ENCODE measurements at places on chromosomes 13 and 19.
A peak's percentile ranks its signal among the peaks of the same experiment; 100 is the strongest.

DNA sequence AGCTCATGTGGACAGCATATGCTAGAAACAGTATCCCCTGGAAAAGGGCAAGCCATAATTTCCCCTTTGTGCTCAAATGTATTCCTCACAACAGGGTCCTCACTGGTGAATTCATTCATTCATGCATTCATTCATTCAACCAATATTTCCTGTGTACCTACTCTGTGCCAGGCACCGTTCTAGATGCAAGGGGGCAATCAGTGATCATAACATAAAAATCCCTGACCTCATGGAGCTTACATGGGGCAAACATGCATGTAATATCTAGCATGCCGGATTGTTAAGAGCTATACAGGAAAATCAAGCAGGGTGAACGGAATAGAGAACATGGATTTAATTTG is 2.6 kb downstream of the RANBP3 start:
- DNase-seq: no peak

DNA sequence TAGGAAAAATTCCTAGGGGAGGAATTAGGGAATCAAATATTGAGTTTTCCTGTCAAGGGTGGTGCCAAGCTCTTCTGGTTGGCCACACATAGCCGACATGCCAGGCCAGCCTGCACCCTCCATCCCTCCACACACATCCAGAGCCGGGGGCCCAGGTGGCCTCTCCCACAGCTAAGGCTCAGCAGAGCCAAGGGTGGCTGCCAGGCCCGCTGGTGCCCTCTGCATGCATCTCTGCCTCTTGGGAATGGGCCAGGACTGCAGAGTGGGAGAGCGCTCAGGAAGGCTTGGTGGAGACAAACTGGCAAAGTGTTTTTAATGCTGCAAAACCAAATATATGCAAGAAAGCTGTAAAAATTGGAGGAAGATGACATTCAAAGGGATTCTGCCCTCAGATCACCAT is 42.7 kb upstream of the GAS6 start:
- no peak for DNase-seq

- no peak for DNase-seq
Measured at GRCh38 chr13:72534951-72535640, 192.3 kb downstream of the MZT1 start.

DNA sequence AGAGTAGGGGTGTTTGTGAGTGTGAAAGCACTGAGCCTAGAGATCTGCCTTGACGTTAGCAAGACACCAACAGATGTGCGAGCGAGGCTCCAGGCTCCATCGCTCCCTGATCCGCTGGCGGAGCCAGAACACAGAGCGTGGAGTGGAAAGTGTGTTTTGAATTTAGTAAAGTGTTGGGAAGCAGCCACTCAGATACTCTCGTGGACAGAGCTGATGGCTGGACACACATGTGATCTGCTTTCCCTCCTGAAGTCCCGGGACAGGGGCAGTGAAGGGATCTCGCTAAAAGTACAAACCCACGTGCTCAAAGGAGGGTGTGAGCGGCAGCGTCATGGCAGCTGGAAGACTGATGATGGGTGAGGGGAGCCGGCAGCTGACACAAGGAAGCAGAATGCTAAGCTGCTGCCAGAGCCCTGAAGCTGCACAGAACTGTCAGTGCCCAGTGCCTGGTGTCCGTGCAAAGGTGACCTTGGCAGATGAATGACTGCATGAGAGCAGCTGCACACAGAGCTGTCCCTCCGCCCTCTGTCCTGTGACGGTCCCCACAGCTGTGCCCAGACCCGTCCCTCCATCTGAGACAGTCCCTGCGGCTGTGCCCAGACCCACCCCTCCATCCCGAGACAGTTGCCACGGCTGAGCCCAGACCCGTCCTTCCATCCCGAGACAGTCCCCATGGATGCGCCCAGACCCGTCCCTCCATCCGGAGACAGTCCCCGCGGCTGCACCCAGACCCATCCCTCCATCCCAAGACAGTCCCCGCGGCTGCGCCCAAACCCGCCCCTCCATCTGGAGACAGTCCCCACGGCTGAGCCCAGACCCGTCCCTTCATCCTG is 29.6 kb upstream of the TMEM255B start:
- DNase-seq: no peak

GRCh38 chr13:110555601-110556223 is 5.8 kb downstream of the RAB20 start:
- DNase-seq: no peak

GRCh38 chr13:45897562-45897961 is 46.0 kb upstream of the SIAH3 start:
- no peak for DNase-seq

GRCh38 chr13:35874704-35875103 is 256.5 kb downstream of the DCLK1 start:
- DNase-seq: peak; percentile 84

DNA sequence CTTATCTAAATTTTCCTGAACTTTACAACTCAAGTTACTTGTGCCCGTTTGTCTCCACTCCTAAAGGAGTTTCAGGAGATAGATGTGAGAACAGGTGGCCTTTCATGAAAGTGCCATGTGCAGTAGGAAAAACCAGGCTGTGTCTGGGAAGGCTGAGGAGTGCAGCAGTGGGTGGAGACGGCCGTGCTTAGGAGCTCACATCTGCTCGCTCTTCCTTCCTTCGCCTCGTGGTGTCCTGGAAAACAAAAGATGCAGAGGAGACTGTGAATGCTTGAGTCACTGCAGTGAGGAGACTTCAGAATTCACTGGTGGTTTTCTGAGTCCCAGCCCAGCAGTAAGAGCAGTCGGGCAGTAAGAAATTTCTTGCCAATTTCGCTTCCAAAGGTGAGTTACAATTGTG is 138.4 kb upstream of the RNF113B start:
- no peak for DNase-seq

- DNase-seq: no peak
Measured at GRCh38 chr13:31166591-31166990, 4.9 kb upstream of the HSPH1 start.

GRCh38 chr19:42076380-42076944 is 496 bp downstream of the ZNF574 start:
- peak; percentile 83 for DNase-seq

- DNase-seq: no peak
Measured at GRCh38 chr13:40271271-40271885, 395.1 kb downstream of the FOXO1 start.

- no peak for DNase-seq
Measured at GRCh38 chr13:33213797-33214196, 71.8 kb downstream of the STARD13 start.

GRCh38 chr13:113823771-113824170 is 40.1 kb downstream of the GAS6 start:
- DNase-seq: no peak

- DNase-seq: no peak
Measured at GRCh38 chr13:95176611-95177259, 124.5 kb downstream of the ABCC4 start.

DNA sequence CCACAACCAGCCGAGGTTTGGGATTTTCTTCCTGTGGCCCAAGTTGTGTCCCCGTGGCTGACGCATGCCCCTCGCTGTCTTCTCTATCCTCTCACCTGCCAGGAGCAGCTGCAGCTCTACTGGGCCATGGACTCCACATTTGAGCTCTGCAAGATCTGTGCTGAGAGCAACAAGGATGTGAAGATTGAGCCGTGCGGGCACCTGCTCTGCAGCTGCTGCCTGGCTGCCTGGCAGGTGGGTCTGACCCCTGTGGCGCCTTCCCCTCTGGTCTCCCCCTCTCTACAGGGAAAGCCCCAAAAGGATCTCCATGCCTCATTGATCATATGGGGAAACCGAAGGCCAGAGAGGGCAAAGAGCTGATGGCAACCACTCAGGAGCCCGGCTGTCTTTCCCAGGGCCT is 14.6 kb downstream of the CBLC start:
- DNase-seq: no peak

GRCh38 chr13:29254626-29255370 is 340.7 kb downstream of the SLC7A1 start:
- DNase-seq: no peak

- no peak for DNase-seq
Measured at GRCh38 chr13:39016787-39017186, 21.1 kb downstream of the PROSER1 start.

GRCh38 chr19:45645631-45646344 is 6.6 kb upstream of the EML2 start:
- peak; percentile 78 for DNase-seq

GRCh38 chr19:33300894-33301143 is 1.5 kb downstream of the CEBPA start:
- DNase-seq: no peak

DNA sequence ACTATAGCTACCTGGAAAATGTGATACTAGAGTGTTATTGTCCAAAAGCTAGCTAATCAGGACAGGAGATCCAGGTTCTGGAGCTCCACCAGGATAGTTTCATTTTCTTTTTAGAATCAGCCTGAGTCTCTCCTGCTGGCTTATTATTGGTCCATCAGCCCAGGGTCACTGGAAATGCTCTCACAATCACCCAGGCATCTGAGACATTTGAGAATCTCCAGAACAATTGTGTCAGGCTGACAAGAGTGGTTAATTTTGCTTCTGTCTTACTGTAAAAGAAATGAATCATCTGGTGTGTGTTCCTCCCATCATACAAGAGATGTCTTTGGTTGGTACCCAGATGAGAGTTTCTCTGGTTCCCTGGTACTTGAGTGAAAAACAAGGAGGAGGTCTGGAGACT is 43.6 kb upstream of the ZNF681 start:
- no peak for DNase-seq

DNA sequence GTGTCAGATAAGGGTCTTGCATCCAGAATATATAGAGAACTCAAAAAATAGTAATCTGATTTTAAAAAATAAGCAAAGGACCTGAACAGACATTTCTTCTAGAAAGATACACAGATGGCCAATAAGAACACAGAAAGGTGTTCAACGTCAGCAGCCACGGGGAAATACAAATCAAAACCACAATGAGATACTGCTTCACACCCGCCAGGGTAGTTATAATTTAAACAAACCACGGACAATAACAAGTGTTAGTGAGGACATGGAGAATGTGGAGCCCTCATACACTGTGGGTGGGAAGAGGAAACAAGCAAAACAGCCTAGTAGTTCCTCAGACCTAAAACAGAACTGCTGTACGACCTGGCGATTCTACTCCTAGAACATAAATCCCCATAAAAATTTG is 26.7 kb upstream of the NAPA start:
- no peak for DNase-seq

- DNase-seq: no peak
Measured at GRCh38 chr19:45344621-45345505, 4.3 kb downstream of the KLC3 start.

DNA sequence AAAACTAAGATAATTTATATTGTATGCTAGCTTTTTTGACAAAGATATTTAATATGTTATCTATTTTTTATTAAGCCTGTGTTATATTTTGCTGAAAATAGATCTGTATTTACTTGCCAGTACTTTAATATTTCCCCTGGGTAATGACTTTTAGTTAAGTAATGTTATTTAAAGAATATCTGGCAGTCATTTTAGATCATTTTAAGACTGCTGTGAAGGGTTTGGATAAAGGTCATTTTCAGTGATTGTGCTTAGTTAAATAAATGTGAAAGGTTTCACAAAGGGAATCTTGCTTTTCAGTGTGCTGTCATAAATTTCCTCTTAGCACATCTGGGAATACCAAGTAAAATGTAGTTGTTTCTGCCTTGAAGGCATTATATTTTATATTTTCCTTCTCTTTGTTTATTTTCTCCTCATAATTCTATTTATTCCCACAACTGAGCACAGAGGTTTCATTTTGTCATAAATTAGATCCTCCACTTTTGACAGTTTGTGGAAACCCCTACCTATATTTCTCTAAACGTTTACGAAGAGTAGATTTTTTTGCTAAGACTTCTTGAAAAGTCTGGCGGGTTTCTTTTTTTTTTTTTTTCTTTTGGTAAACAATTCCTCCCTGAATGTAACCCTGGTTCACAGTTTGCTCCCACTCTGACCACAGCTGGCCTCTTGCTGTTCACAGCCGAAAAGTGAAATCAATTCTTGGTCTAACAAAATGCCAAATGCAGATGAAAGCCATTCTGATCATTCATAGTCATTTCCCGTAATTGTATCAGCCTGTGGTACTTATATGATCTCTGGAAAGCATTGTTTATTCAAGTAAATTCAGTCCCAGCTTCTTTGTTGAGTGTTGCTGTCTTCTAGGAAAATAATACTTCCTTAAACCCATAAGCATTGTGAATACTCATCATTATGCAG is 87.8 kb downstream of the MAB21L1 start:
- no peak for DNase-seq

DNA sequence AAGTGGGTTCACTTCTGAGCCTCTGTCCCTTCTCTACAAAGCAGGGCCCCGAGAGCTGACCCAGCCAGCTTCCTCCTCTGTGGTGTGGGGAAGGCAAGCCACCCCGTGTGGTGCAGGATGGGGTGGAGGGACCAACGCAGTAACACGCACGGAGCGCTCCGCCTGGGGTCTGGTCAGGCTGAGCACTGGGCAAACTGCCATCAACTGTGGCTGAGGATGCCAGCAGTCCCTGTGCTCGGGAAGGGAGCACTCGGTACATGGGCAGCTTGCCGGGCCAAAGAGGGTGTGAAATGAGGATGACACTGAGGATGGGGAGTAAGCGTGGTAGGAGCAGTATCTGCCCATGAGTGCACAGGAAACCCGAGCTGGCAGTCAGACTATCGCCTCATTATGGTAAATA is 7.6 kb upstream of the GMIP start:
- no peak for DNase-seq

- no peak for DNase-seq
Measured at GRCh38 chr13:97205982-97206381, 16.2 kb upstream of the MBNL2 start.

GRCh38 chr13:28052945-28053344 is 47.4 kb downstream of the FLT3 start:
- no peak for DNase-seq

- DNase-seq: no peak
Measured at GRCh38 chr19:49113762-49114629, at the start of gene LIN7B. LIN7B (plus strand) TSS chr19:49114370; CDS start chr19:49114405, 35 bp downstream.

DNA sequence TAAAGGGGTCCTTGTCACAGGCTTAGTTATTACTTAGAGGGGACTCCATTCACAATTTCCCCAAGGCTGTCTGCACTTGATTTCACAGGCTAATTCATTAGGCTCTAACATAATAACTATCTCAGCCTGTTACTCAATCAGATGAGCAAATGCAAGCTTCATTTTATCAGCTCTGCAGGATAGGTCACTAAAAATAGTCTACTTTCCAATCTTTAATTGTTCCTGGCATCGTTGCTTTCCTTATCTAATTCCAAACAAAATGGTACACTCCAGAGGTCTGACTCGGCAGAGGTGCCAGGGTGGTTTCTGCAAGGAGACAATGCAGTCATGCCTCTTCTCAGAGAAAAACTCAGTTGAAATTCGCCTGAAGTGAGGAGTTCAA is 69.7 kb upstream of the SLC15A1 start:
- no peak for DNase-seq

Measured in suprapubic skin (tissue), 4 donors.